ENCODE measurements at places on chromosomes 7 and 10. TPM values are rescaled to one million over a fixed set of nuclear protein-coding genes. Genes with fewer than 3 reads are reported as not detected.

TLL2 gene
- 0.60 TPM for total RNA-seq

TBXAS1 gene
- 12.5 TPM for total RNA-seq

CLDN4 gene
- total RNA-seq, result 172 TPM

TBC1D12 gene
- total RNA-seq, result 8.0 TPM

TRIM56 gene
- total RNA-seq, result 19.3 TPM

FBXO24 gene
- 0.41 TPM for total RNA-seq

STK32C gene
- total RNA-seq, result 8.4 TPM

- DNase-seq, result no peak
These were observed 254.0 kb downstream of the KLF6 start for GRCh38 chr10:3530783-3531645.

DNA sequence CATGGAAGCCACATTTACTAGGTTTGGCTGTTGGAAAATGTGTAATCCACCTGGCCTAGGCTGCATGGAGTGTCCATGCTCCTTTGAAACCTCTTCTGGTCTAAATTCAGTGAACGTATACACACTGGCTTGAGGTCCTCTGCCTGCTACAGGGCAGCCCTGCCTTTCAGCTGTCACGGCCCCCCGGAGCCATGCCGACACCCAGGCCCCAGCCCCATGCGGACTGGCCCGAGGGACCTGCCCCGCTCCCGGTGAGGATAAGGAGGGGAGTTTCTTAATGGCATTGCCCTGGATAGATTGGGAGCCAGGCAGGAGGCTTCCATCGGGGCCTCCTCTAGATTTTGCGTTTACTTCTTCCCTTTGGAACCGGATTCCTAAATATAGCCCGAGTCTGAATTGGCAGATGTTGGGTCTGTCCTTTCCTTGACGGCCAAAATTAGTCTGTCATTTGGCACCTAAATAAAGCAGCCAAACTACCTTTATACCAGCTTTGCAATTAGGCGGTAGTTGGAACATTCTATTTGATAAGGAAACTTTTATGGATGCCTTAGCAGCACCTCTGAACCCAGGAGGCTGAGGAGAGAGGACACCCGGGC, 72.1 kb upstream of the SH2B2 start:
- no peak for DNase-seq

DNA sequence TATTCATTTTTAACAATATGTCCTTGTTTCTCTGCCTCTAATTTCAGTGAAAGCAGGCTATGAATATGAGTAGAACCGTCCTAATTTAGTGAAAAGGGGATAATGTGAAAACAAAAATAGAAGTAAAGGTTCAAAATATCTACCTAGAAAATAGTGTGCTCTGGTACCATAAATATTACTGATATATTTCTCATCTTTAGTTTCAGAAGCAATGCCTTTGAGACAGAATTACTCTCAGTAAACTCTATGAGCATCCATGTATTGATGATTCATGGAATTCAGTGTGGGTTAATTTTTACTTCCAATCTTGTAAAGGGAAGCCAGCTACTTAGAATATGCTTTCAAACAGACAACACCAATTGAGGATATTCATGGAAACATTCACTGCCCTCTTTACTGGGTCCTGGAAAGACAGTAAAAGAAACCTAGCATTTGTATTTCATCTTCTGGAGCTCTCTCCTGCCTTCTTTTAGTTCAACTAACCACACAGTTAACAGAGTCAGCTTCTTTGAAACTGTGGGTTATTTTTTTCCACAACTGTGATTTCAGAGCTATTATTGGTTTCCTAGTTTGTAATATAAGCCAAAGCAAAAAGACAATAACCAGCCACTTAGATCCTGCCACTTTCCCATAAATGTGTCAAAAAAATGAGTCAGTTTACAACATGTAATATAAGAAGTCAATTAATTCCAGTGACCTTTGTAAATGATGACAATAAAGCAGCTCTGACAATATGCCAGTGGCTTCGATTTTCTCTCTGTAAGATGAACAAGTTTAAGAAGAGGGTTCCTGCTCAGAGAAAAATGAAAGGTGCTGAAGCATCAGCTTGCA, 1.7 kb downstream of the LRRN3 start:
- DNase-seq, result no peak

DNA sequence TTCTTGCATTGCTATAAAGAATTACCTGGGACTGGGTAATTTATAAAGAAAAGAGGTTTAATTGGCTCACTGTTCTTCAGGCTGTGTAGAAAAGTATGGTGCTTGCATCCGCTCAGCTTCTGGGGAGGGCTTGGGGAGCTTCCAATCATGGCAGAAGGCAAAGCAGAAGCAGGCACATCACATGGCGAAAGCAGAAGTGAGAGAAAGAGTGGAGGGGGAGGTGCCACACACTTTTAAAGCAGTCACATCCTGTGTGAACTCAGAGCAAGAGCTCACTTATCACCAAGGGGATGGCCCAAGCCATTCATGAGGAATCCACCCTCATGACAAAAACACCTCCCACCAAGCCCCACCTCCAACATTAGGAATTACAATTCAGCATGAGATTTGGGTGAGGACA, 303.5 kb downstream of the OTUD1 start:
- no peak for DNase-seq

DNA sequence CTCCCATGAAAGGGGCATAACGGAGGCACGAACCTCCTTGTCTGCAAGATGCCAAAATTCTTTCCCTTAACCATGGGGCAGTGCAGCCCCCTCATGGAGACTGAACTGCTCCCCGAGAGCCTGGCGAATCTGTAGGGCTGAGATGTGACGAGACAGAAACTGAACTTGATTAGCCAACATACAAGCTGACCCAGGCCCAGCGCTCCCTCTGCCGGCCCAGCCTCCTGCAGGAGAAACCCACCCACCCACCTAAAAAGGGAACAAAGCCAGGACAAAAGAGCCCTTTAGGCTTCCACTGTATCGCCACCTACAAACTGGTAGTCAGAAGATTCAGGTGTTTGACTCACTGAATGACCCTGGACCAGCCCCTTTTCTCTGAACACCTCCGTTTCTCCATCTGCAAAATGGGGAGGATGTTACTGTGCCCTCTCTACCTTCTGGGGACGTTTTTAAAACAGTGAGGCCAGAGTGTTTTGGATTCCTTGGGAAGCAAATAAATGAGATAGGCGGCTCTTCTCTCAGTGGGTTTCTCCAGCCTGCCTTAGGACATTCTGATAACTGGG, 58.4 kb downstream of the C10orf105 start:
- no peak for DNase-seq

- DNase-seq, result no peak
These were observed 74.4 kb downstream of the RAB11FIP2 start for GRCh38 chr10:117972168-117972837.

DNA sequence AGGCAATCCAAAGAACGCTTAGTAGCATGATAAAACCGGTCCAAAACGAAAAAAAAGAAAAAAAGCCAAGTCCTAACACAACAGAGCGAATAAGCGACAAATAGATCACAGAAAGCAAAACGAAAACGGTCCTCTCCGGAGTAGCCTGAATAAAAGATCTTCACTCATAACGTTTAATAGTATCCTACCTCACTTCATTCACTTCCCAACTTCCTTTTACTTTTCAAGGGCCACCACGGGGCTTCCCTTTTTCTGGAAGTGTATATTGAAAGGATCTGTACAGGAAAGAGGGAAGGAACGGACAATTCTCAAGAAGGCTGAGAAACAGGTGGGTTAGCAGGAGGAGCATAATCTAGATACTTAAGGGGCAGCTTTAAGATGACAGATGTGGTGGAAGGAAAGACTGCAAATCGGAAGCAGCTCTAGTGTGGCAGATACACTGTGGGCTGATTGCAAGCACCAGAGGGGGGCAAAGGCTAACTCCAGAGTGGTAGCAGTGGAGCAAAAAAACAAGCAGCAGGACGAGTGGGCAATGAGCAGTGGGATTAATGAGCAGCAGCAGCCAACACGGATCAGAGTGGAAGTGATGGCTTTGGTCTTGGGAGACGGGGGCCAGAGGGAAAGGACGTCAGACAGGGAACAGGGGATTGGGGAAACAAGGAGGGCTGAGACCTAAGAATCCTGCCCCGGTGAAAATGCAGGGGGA, 866 bp downstream of the CNOT4 start:
- peak; percentile 10 for DNase-seq

DNA sequence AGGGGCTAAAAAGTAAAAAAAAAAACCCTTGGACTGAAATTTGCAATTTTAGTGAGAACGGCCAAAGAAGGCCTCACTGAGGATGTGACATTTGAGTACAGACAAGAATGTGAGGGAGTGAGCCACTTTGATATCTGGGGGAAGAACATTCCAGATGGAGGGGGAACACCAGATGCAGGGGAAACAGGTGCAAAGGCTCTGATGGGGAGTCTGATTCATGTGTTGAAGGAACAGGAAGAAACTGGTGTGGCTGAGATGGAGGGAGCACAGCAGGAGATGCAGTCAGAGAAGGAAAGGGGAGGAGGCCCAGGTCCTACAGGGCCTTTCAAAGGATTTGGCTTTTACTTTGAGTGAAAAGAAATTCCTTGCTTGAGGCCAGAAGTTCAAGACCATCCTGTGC, 615.7 kb upstream of the NRP1 start:
- DNase-seq, result no peak

DNA sequence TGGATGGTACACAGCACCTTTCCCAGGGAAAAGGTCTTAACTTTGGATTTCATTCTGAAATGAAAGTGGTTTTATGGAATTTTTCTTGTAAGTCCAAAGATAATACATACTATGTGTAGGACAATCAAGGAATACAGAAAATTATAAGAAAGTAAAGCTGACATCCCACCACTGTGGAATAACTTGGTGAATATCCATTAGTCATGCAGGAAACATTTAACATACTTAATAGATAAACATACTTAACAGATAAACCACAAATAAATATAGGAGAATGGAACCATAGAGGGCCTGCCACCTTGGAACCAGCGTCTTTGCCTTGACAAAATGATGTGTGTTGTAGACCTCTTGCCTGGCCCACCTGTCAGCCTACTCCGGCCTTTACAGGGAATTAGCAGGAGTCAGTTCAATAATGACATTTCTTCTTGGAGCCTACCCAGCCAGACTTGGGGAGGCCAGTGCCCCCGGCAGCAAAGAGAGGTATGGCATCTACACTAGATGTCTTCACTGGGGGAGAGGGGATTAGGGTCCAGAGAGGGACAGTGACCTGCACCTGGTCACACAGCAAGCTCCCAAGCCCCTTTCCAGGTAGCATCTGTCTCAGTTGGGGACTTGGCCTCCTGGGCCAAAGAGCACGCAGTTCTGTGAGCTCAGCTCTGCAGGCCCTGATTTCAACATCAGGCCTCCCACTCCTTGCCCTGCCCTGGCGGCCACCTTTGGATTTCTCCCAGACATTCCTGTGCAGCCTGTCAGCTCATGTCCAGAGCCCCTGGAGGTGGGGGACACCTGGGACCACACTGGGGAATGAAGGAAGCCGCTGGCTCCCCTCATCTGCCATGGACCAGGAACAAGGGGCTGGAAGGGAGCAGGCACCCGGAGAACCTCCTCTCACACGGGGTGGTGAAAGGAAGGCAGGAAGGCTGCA, 112.6 kb upstream of the PPIF start:
- no peak for DNase-seq

- no peak for DNase-seq
These were observed 31.1 kb downstream of the CELF2 start for GRCh38 chr10:11048707-11049278.
